Mucosa of gallbladder (tissue), 1 donor: ENCODE measurements at places on chromosomes 16 and 17. TPM values are rescaled to one million over a fixed set of nuclear protein-coding genes. Genes with fewer than 3 reads are reported as not detected.

DNA sequence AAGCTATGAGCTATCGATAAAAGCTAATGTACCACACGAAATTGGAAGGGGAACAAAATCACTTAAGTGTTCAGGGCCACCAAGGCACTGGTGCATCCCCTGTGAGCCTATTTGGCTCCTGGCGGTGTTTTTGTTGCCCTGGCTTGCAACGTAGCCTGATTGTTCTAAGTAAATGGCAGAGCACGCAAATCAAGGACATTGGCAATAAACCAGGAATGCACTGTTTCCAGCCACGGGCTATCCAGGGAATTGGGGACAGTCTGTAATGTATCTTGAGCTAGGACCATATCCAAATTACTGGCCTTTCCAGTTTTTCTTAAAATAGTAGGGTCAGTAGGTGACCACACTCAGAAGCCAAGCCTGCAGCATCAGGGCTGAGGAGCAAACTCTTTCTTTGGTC is 734.0 kb downstream of the MAF start:
- DNase-seq = no peak

- no peak for DNase-seq
Measured at GRCh38 chr17:34892461-34893249, 68.6 kb downstream of the CCT6B start.

- DNase-seq = peak; percentile 68
Measured at GRCh38 chr16:78503602-78504001, 404.1 kb downstream of the WWOX start.

DNA sequence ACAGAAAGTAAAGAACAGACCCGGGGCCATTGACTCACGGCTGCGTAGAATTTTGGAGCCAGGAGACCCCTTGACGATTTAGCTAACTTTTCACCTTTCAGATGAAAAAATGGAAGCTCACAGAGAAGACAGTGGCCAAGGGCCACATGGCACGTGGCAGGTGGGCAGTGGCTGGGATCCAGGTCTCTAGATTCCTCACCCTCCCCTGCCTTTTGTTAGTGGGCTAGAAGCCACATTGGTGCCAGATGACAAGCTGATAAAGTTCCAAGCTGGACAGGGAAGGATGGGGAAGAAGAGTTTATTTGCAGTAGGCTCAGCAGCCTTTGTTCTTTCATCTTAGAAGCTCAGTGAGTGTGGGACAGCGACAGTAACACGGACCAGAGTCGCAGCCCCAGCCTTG is 105.8 kb downstream of the SPACA3 start:
- no peak for DNase-seq

GRCh38 chr16:9258423-9259051 is 167.1 kb downstream of the HAPSTR1 start:
- DNase-seq = no peak

DNA sequence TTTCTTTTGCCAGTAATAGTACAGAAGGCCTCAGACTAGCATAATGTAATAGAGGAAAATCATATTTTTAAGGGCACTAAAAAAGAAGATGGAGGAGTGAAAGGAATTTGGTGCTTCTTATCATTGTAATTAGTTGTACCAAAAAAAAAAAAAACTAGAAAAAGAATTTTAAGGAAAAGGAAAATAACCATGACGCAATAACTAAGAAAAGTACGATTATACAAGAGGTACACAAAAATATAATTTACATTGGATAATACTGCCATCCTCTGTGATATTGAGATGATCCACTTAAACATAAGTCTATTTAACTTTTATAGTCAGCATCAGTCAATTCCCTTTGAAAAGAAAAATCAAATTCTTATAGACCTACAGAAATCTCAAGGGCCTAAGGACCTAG is 146.7 kb upstream of the IRX5 start:
- DNase-seq = no peak

GRCh38 chr17:8151641-8152111 is 528 bp downstream of the PER1 start:
- DNase-seq = peak; percentile 86

- no peak for DNase-seq
Measured at GRCh38 chr16:1464894-1465566, 9.8 kb downstream of the CLCN7 start.

DNA sequence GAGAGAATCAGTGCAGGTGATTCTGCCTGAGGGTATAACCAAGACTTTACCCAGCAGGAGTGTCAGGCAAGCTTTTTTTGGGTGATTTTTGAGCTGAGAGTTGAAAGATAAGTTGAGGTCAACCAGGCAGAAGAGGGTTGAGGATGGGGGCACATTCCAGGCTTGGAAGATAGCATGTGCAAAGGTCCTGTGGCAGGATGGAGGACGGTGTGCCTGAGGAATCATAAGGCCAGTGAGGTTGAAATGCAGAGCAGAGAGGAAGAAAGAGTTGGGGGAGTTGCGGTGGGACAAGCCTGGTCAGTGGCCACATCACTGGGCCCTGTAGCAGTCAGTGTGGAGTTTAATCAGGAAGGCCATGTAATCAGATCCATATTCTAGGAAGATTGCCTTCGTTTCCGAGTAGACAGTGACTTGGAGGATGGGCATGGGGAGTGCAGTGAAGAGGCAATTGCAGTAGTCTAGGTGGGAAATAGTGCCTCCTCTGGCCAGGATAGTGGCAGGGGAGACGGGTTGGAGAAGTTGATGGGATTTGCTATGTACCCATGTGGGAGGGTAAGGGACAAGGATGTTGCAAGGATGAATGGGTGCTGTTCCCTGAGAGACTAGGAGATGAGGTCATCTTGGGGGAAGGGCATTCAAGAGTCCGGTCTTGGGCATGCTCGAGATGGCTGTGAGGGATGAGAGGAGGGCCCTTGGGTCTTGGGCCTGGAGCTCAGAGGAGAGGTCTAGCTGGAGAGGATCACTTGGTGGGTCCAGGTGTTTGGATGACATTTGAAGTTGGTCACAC is 3.9 kb downstream of the PLEKHG4 start:
- DNase-seq = no peak

DNA sequence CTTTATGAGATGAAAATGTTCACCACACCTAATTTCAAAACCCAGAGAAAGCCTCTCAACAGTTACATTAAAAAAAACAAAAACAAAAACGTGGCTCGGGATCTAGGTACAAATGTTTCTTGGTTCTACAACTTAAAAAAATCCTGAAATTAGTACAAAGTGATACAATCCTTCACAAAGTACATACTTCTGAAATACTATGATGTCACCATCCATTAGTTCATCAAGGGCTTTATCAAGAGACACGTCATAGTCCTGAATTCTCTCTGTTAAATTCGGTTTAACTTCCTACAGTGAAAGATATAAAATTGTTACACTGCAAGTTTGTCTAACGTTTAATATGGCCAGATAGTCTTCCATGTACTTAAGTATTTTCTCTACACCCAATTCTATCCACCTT is 18.2 kb downstream of the LITAFD start:
- DNase-seq = no peak

DNA sequence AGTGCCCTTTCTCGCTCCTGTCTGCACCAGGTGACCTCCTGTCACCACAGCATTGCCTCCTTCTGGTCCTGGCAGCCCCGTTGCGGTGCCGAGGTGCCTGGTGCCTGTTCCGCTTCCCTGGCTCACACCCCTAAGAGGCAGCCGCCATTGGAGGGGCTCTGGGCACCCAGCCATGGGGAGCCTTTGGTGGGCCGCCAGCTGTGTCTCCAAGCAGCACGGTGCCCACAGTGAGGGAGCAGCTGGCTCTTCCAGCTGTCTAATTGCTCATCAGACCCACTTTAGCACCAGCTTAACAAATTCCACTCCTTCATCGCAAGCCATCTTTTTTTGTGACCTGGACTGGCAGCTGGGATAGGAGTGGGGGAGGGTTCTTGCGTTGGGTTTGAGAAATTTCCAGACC is 276.1 kb downstream of the SNX29 start:
- no peak for DNase-seq

DNA sequence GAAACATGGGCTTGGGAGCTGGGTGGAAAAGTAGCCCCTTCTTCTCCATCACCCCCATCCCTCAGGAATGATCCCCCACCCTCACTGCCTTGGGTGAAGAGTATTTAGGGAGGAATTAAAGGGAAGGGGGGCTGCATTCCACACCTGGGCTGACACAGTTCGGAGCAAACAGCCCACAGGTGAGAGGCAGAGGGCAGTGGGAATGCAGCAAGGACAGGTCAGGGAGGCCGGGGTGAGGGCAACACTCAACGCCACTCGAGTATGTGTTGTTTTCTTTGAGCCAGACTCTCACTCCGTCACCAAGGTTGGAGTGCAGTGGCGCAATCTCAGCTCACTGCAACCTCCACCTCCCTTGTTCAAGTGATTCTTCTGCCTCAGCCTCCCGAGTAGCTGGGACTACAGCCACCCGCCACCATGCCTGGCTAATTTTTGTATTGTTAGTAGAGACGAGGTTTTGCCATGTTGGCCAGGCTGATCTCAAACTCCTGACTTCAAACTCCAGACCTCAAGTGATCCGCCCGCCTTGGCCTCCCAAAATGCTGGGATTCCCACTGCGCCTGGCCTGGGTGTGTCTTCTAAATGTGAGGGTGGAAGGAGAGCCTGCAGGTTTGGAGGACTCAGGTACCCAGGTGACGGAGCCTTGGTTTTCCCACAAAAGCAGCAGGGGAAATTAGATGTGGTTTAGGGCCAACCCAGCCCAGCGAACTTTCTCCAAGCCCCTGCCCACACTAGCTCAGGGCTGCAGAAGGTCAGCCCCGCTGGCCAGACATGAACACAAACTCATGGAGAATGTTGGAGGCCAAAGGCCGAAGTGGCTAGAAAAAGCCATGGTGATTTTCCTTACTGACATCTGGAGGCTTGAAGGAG is 21.2 kb upstream of the ITGA3 start:
- no peak for DNase-seq

- DNase-seq = no peak
Measured at GRCh38 chr16:51876934-51877333, 670.0 kb downstream of the TOX3 start.

DNA sequence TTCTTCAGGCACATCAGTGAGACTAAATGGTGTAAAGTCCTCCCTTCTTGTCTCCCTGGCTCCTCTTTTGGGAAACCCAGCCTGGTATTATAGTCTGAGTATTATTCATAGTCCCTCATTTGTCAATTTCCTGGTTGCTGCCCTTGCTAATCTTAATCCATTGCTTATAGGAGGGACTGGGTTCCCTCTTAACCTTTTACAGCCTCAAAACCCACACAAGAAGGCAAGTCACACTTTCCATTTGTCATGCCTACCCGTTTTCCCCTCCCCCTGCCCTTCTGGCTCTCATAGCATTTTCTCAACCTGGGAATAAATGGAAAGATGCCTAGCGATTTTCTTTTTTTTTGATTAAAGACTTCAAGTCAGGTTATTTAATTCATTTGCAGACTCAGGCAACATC is 124.8 kb downstream of the MAP2K6 start:
- DNase-seq = no peak

GRCh38 chr16:88512728-88513696 is 57.2 kb upstream of the ZC3H18 start:
- DNase-seq = no peak

GRCh38 chr16:88508376-88508867 is 55.3 kb downstream of the ZFPM1 start:
- DNase-seq = no peak

ARHGAP27 gene
- 98.1 TPM for total RNA-seq

GRCh38 chr17:81192386-81193050 is 26.5 kb upstream of the AATK start:
- DNase-seq = no peak

GRCh38 chr16:13957197-13958078 is 37.5 kb downstream of the ERCC4 start:
- DNase-seq = peak; percentile 71

DNA sequence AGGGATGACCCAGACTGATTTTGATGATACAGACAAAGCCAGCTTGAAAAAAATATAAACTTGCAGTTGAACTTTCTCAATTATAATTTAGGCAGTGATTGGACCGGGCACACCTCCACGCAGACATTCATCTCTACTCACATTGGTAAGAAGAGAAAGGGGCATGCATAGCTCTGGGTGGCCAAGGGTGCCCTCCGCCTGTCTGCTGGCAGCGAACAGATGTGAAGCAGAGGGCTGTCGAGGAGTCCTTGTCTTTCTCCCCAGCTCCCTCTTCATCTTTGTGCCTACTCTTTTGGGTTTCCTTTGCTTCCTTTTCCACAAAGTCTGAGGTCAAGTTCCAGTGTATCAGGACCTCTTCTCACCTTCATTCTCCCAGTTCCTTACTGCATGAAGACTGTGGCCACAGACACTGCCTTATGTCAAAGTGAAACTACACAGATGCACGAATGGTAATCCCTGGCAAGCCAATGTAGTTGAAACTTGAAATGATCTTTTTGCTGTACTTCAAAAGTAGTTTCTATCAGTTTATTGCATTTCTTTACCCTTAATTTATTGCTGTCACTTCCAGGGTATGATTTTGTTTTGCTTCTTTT is 343.7 kb upstream of the SOX9 start:
- DNase-seq = no peak

NEUROD2 gene
- not detected for total RNA-seq

DNA sequence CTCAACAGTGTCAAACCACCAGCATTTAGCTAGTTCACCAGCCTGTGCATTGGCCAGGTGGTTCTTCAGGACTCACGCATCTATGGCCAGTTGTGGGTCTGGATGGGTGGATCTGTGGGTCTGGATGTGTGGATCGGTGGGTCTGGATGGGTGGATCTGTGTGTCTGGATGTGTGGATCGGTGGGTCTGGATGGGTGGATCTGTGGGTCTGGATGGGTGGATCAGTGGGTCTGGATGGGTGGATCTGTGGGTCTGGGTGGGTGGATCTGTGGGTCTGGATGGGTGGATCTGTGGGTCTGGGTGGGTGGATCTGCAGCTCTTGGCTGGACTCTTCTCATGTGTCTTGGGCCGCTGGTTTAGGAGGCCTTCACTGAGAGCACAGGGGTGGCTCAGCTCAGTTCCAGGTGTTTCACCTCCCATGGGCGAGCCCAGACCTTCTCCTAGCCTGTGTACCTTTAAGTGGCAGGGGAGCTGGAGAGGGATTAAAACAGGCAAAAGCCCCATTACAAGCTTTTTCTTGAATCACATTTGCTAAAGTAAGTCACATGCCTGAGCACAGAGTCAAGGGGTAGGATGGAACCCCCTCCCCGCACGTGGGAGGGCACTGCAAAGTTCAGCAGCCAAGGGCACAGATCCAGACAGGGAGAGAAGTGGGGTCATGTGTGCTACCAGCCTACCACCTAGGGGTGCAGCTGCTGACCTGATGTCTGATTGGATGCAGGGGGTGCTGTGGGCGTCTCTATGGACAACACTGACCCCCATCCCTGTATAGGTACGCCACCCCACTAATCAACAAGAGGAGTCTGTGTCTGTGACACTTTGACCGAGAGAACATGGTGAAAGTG is 3.4 kb upstream of the NUBP1 start:
- no peak for DNase-seq

DNA sequence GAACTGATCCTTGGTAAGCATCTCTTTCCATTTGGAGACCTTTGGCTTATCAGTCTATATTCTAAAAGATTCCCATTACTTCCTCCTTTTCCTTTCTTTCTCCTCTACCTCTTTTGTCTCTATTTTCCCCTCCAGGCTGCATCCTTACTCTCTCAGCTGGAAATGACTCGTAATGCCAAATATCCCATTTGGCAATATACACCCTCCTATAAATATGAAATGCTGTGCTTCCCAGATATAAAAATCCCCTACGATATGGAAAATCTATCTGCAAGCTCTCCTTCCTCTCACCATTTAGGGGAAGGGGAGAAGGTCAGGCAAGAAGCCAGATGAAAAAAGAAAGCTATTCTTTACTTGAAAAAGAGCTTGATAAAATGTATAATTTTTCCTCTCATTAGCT is 39.9 kb downstream of the XPO6 start:
- no peak for DNase-seq
